Activated CD4-positive, alpha-beta memory T cell treated with anti-CD3 and anti-CD28 coated beads, Interleukin-2, amount 10 ng/mL, durations not matched to agents 7 days and 5 days (primary cell): ENCODE measurements at places on chromosomes 12 and 14. TPM values are rescaled to one million over a fixed set of nuclear protein-coding genes. Genes with fewer than 3 reads are reported as not detected.

DNA sequence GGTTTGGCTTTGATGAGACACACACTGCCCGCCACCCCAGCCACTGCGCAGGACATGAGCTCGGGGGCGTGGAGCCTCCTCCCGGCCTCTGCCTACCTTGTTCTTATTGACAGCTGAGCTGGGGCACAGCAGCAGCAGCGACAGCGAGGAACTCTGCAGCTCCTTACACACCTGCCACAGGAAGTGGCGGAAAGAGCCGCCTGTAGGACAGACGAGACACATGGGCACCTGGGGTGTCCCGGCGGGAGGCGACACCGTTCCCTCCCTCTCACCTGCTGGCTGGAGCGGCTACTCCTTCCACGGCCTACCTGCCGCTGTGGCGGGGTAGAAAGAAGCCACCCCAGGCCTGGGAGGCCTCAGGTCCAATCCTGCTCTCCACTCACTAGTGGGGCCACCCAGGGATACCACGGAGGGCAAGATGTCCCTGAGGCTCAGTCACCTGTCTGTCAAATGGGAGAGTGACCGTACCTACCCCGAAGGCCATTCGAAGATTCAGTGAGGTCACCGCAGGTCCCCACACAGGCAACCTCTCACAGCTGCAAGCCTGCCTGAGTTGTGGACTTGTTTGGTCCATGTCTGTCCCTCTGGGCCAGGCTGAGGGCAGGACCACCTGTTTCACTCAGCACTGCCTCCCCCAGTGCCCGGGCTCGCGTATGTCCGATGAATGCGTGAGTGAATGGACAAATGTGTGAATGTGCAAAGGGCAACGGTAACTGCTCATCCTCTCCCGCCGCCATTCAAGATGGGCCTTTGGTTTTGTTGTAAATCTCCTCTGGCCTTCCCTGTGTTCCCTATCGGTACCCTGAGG is 42.6 kb downstream of the TRAFD1 start:
- peaks cover 5% of the 10 kb centered on the region for H3K36me3 ChIP-seq
- DNase-seq: no peak
- no peak overlapping the region for H3K4me3 ChIP-seq
- no peaks in the 10 kb centered on the region for H3K27me3 ChIP-seq
- H3K27ac ChIP-seq: no peak overlapping the region
- H3K4me1 ChIP-seq: peaks cover 3% of the 10 kb centered on the region

DNA sequence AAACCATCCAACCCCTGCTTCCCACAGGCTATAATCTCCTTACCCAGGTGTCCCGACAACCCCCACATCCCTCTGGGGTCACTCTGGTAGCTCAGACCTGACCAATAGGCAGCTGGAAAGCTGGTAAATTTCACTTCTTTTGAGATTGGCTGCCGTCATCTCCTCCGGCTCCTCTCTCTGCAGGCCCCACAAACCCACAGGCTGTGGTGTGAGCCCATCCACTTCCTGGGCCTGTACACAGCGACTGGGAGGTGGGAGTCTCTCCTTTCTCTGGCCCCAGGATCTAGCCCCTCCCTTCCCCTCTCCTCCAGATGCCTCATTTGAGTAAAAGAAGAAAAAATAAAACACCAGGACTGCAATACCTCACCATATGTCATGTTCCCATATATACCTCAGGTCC is 709 bp downstream of the INHBC start:
- peaks cover 5% of the 10 kb centered on the region for H3K27me3 ChIP-seq
- no peaks in the 10 kb centered on the region for H3K36me3 ChIP-seq
- peak overlapping the region; percentile 30 for H3K4me3 ChIP-seq
- peak overlapping the region; percentile 63 for H3K27ac ChIP-seq

- no peak for DNase-seq
- no peak overlapping the region for H3K27ac ChIP-seq
- H3K36me3 ChIP-seq: peaks cover 35% of the 10 kb centered on the region
- peaks cover 23% of the 10 kb centered on the region for H3K4me1 ChIP-seq
Observed at GRCh38 chr12:122471324-122472226, 29.2 kb downstream of the ZCCHC8 start.

DNA sequence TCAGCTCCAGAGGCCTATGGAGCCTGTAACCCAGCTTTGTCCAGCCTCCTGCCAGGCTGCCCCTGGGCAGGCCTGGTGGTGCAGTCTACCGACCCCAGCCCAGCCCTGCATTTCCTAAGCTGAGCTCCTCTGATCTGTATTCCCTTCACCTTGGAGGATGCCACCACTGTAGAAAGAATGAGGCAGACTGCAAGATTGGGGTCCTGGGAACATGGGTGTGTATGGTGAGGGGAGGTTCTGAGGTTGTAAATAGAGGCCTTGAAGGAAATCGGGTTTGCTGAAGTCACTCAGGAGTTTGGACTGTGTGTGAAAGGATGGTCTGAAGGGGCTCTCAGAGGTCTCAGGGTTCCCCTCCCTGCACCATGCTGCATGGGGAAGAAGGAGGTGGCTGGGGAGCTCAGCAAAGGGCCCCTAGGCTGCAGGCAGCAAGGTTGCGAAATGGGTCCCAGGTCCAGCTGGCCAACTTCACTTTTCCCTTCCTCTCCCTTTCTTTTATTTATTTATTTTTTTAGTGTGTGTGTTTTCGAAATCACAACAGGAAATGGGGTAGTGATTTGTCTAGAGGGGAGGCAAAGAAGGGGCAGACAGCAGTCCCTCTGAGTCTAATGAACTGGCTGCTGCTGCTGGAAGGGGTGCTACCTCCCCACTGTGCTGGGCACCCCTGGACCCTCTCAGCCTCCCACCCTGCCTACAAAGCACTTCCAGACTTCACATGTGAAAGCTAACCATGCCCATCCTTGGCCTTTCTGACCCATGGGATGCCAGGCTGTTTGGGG is 1.2 kb upstream of the LRP1-AS start:
- no peaks in the 10 kb centered on the region for H3K4me1 ChIP-seq
- no peak overlapping the region for H3K27ac ChIP-seq
- H3K4me3 ChIP-seq: no peak overlapping the region

GRCh38 chr14:49947506-49947905 is 54.6 kb downstream of the ARF6 start:
- no peaks in the 10 kb centered on the region for H3K27me3 ChIP-seq
- DNase-seq: no peak
- peaks cover 23% of the 10 kb centered on the region for H3K36me3 ChIP-seq
- no peak overlapping the region for H3K4me3 ChIP-seq
- no peak overlapping the region for H3K27ac ChIP-seq
- H3K4me1 ChIP-seq: peaks cover 73% of the 10 kb centered on the region

DNA sequence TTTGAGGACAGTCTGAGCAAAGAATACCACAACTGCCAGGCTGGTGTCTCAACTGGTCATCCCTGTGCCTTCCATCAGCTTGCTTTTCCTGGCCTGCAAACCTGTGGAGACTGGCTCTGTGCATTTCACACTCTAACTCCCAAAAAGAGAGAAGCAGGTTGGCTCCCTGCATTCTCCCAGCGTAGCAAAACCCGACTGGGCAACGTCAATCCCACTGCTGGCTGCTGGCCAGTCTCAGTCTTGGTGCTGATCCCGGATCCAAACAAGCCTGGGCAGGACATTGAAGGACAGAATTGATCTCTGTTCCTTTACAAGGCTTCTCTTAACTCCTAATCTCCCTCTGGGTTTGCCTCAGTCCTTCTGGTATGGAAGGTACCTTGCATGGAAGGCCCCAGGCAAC is 65.4 kb downstream of the FZD10 start:
- no peaks in the 10 kb centered on the region for H3K27me3 ChIP-seq
- no peaks in the 10 kb centered on the region for H3K4me1 ChIP-seq
- H3K4me3 ChIP-seq: no peak overlapping the region
- H3K36me3 ChIP-seq: no peaks in the 10 kb centered on the region

MYH6 gene
- 0.10 TPM for total RNA-seq

- H3K36me3 ChIP-seq: peaks cover 5% of the 10 kb centered on the region
- no peak overlapping the region for H3K4me3 ChIP-seq
- no peaks in the 10 kb centered on the region for H3K27me3 ChIP-seq
- no peak for DNase-seq
- peaks cover 5% of the 10 kb centered on the region for H3K4me1 ChIP-seq
- H3K27ac ChIP-seq: no peak overlapping the region
Observed at GRCh38 chr14:63656194-63656593, 14.5 kb upstream of the WDR89 start.

NPAS3 gene
- not detected for total RNA-seq

- no peaks in the 10 kb centered on the region for H3K27me3 ChIP-seq
- H3K36me3 ChIP-seq: peaks cover 8% of the 10 kb centered on the region
- H3K4me1 ChIP-seq: peaks cover 55% of the 10 kb centered on the region
Observed at GRCh38 chr14:89619596-89619995, 202.6 kb upstream of the FOXN3 start.

RIPK3 gene
- total RNA-seq: 38.0 TPM

DNA sequence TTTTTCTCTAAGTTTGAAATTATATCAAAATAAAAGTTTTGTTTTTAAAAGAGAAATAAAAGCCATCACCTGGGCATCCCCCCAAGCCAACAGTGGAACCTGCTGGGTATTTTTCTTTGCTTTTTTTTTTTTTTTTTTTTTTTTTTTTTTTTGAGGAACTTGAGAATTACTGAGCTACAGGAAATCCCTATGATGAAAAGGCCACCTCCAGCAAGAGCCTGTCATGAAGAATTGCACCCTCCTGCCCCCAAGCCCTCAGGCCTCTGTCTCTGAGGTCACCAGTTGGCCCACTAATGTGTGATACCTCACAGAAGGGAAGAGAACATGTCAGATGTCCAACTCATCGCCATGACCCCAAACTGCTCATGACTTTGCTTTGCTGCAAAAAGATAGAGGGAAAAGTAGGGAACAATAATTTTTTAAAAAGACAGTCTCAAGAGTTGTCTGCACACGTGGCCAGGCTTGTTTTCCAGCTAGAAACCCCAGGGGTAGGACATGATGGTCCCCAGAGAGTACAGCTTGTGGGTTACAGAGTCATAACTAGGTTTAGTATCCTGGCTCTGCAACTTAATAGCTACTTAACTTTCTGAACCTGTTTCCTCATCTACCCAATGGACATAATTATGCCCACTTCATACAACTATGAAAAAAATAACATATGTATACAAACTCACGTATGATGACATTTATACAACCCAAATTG is 124.3 kb upstream of the EGLN3 start:
- H3K4me3 ChIP-seq: no peak overlapping the region
- no peak overlapping the region for H3K27ac ChIP-seq
- no peak for DNase-seq
- H3K36me3 ChIP-seq: no peaks in the 10 kb centered on the region
- peaks cover 1% of the 10 kb centered on the region for H3K4me1 ChIP-seq
- H3K27me3 ChIP-seq: peaks cover 8% of the 10 kb centered on the region

PTPN21 gene
- not detected for total RNA-seq

TSPAN19 gene
- total RNA-seq: not detected

DNA sequence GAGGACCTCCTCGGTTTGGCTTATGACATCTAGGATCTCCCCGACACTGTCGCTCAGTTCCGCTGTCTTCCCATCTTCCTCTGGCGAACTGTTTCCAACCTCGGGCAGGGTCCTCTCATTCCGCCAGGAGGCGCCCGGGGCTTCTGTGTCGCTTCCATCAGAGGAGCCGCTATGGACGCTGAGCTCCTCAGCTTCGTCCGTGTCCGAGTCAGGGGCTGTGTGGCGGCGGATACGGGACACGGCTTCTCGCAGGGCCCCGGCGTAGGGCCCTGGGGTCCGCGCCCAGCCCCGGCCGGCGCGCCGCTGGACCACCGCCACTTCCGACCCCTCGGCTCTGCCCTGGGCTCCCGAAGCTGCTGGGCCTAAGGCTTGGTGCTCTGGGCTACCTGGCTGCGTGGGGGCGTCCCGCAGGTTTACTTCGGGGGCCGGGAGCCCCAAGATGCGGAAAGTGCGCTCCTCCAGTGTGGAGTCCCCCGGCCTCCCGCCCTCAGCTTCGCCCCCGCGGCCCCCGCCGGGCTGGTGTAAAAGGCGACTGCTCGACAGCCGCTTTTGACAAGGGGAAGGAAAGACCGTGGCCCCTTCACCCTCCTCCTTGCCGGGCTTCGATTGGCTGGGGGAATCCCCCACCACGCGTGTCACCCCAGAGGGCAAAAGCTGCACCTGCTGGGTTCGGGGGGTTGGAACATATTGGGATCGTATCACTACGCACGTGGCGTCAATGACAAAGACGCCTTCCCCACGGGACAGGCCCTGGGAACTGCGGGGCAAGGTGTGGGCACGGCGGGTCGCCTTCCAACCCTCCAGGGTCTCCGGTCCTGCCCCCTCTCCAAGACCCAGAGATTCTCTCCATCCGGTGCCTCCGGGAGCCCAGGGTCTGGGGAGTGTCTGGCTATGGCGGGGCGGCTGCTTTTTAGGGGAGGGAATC is 2.1 kb downstream of the DDN start:
- H3K27me3 ChIP-seq: peaks cover 60% of the 10 kb centered on the region
- peak overlapping the region; percentile 16 for H3K4me3 ChIP-seq
- H3K36me3 ChIP-seq: peaks cover 17% of the 10 kb centered on the region
- H3K4me1 ChIP-seq: peaks cover 33% of the 10 kb centered on the region

- H3K27ac ChIP-seq: peak overlapping the region; percentile 93
- peaks cover 30% of the 10 kb centered on the region for H3K36me3 ChIP-seq
Observed at GRCh38 chr12:4153343-4153892, 120.1 kb upstream of the CCND2 start.

- H3K27me3 ChIP-seq: no peaks in the 10 kb centered on the region
- H3K27ac ChIP-seq: no peak overlapping the region
- DNase-seq: no peak
- no peaks in the 10 kb centered on the region for H3K4me1 ChIP-seq
- H3K4me3 ChIP-seq: no peak overlapping the region
Observed at GRCh38 chr12:38469715-38470114, 153.1 kb downstream of the ALG10B start.

DNA sequence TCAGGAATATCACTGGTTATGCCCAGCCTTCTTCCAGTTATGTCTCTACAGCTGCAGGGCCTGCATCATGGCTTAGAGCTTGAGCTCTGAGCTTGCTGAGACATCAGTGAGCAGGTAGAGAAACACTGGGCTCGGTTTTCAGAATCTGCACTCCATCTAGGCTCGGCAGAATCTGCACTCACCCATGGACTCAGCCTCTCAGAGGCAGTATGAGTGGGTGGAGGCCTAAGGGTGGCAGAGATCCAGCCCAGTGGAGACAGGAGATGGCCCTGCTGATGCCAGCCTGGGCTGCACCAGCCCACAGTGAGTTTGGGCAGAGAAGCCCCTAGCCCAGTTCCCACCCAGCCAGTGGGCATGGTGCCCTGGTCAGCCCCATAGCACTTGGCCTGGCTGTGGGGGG is 12.8 kb downstream of the KRT80 start:
- no peaks in the 10 kb centered on the region for H3K4me1 ChIP-seq
- H3K36me3 ChIP-seq: no peaks in the 10 kb centered on the region
- peaks cover 5% of the 10 kb centered on the region for H3K27me3 ChIP-seq
- H3K27ac ChIP-seq: no peak overlapping the region
- no peak overlapping the region for H3K4me3 ChIP-seq

SLC10A1 gene
- total RNA-seq: not detected

DNA sequence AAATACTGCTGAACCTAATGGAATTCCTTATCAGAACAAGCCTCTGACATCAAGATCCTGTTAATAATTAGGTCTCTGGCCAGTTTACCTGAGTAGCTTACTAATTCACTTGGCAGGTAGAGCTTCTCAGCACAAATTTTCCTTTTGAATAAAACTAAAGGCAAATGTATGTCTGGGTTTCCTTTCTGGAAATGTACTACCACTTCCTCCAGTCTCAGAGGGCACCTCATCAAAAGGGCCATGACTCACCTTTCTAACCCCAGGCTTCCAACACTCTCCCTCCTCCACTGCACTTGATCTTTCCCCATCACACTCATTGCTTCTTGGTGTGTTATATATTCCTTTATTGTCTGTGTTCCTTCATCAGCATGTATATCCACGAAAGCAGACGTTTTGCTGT is 90.5 kb downstream of the SLC2A13 start:
- no peak for DNase-seq
- H3K4me3 ChIP-seq: no peak overlapping the region
- H3K4me1 ChIP-seq: peaks cover 14% of the 10 kb centered on the region
- H3K27me3 ChIP-seq: no peaks in the 10 kb centered on the region
- H3K36me3 ChIP-seq: no peaks in the 10 kb centered on the region

GRCh38 chr14:100268591-100269207 is 29.8 kb downstream of the YY1 start:
- peaks cover 24% of the 10 kb centered on the region for H3K36me3 ChIP-seq
- no peaks in the 10 kb centered on the region for H3K27me3 ChIP-seq
- H3K4me3 ChIP-seq: no peak overlapping the region
- H3K4me1 ChIP-seq: peaks cover 22% of the 10 kb centered on the region
- no peak for DNase-seq
- H3K27ac ChIP-seq: no peak overlapping the region
